IMR-90 (cell line): ENCODE measurements at places on chromosomes 13 and 19. TPM values are rescaled to one million over a fixed set of nuclear protein-coding genes. Genes with fewer than 3 reads are reported as not detected.

OR4F17 gene
- not detected in 2 replicates for total RNA-seq

MEDAG gene
- total RNA-seq: 0.28 and 0.36 TPM in 2 replicates

ELAVL3 gene
- total RNA-seq: not detected in 2 replicates

FPR3 gene
- total RNA-seq: not detected in 2 replicates

ASF1B gene
- 10.4 and 13.1 TPM in 2 replicates for total RNA-seq

OLFM2 gene
- total RNA-seq: 2.2 and 2.7 TPM in 2 replicates

LILRB5 gene
- total RNA-seq: not detected in 2 replicates

DNA sequence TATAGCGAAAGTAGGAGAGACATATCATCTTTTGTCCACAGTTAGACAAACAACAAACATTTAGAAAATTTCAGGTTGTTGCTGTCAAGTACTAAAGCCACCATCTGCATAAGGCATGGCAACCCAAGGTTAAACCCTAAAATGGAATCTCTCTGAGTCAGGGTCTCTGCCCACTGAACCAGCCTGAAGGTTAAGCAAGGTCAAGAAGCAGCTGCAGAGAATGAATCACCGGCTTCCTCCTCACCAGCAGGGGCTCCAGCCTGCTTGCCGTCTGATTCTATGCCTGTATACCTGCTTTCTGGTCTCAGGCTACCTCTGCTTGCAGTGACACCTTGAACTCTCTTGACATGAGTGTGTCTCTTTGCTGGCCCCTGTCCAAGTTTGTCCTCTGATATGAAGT is 726.2 kb upstream of the SGCG start:
- no peak for DNase-seq

DNA sequence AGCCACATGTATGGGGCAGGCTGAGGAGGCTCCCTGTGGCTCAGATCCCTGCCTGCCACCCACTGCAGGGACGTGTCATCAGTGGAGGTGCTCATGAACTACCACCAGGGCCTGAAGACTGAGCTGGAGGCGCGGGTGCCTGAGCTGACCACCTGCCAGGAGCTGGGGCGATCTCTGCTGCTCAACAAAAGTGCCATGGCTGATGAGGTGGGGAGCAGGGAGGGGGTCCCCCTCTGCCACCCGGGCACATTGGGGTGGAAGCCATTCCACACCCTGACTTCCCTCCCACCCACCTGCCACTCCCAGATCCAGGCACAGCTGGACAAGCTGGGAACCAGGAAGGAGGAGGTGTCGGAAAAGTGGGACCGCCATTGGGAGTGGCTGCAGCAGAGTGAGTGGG is 11.3 kb upstream of the SHKBP1 start:
- no peak for DNase-seq

- no peak for DNase-seq
Measured at GRCh38 chr13:106277484-106278154, 257.8 kb downstream of the EFNB2 start.

DNA sequence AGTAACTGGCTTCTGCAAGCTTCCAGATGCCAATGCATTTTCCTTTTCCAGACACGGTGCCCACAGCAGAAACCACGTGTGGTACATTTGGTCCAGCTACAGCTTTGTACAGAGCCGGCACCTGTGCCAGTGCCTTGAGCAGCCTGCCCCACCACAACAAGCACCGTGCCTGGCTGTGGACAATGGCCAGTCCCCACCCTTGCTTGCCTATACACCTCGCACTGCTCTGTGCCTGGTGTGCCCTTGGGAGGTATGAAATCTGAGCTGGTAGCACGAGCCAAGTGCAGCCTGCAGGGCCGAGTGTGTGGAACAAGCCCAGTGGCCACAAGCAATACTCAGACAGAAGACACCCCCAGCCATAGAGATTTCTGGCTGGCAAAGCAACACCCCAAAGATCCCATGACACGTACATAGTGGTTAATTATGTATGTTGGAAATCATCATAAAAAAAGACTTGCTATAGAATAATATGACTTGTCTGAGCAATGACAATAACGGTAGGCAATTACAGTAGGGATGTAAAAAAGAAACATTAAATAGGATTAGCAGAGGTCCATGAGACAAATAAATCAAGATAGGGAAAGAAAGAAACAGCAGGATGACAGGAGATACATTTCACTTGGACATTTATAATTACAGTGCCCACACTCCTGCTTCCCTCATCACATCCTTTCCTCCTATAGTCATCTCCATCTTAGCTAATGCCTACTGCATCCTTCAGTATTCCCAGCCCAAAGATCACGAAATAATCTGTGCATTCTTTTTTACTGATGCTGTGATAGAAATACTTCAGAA is 1399.5 kb downstream of the PCDH9 start:
- DNase-seq: no peak
